ENCODE measurements at places on chromosomes 4 and X.

DNA sequence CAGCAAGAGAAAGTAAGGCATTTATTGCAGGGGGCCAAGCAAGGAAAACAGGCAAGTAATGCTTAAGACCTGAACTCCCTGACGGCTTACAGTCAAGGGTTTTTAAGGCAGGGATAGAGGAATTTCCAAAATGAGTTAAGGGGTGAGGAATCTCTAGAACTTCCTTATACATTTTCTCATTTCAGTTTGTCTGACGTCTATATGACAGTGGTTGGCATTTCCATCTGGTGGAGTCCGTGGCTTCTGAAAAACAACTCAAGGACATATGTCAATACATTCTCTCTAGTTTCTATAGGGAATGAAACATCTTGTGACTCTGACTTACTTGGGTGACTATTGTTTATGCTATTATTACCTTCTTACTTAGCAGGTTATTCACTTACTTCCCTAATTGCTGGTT, 19.3 kb upstream of the GUCY2F start:
- no peak for DNase-seq

DNA sequence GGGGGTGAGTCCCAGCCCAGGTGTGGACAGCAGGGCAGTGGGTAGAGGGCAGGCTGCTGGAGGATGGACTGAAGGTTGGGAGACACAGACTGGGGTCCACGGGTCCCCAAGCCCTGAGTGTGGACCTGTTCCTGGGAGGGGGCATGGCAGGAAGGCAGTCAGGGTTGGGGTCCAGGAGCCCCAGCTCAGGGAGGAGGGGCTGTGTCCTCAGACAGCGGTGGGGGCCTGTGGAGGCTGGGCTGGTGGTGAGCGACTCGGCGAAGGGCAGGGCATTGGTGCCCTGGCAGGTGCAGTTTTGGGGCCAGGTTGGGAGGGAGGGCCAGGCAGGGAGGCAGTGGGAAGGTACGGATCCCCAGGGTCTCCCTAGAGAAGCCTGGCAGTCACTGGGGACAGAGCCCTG, 34.0 kb downstream of the DOK7 start:
- no peak for DNase-seq

GRCh38 chr4:17719106-17719505, 62.3 kb downstream of the FAM184B start:
- DNase-seq: no peak

- no peak for DNase-seq
Measured at GRCh38 chr4:7108660-7109059, 40.8 kb upstream of the GRPEL1 start.

DNA sequence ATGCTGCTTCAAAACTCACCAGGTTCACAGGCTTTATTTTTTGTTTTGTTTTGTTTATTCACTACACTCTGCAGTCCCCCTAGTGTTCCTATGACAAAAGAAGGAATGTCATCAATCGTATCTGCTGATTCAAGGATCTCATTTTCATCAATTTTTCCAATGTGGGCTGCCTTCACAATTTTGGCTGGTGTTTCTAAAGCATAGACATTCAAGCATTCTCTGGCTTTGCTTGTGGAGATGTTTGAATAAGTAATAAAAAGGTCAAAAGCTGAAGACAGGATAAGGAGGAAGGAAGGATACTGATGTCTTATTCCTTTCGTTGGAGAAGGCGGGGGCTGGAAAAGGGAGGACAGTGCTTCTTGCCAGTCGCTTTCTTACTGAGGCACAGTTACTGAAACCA, 12.2 kb upstream of the KCNIP4 start:
- DNase-seq: no peak

DNA sequence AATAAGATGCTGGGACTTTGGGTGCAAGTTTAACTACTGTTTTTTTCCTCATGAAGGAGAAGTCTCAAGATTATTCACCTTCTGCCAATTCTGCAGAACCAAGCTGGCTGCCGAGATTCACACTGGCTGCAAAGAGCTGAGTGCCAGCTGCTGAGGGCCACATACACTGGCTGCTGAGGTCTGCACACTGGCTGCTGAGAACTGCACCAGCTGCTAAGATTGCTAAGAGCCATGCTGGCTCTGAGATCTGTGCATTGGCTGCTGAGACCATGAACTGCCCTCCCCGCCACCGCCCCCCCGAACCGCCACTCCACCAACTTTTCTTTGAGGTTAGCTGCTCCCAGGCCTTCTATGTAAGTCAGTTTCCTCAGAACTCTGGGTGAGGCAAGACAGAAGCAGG, 330.3 kb downstream of the CBLL2 start:
- no peak for DNase-seq

GRCh38 chr4:4758681-4759080, 100.8 kb upstream of the MSX1 start:
- DNase-seq: no peak
